ENCODE measurements at places on chromosomes 2 and 18. TPM values are rescaled to one million over a fixed set of nuclear protein-coding genes. Genes with fewer than 3 reads are reported as not detected.

ZNF516 gene
- total RNA-seq: 0.85 TPM

ANKRD53 gene
- total RNA-seq: not detected

GRCh38 chr2:80496775-80497174, 192.2 kb upstream of the LRRTM1 start:
- H3K27me3 ChIP-seq: no peaks in the 10 kb centered on the region
- DNase-seq: no peak
- no peak overlapping the region for H3K4me3 ChIP-seq
- no peak overlapping the region for H3K27ac ChIP-seq
- H3K36me3 ChIP-seq: no peaks in the 10 kb centered on the region

DNA sequence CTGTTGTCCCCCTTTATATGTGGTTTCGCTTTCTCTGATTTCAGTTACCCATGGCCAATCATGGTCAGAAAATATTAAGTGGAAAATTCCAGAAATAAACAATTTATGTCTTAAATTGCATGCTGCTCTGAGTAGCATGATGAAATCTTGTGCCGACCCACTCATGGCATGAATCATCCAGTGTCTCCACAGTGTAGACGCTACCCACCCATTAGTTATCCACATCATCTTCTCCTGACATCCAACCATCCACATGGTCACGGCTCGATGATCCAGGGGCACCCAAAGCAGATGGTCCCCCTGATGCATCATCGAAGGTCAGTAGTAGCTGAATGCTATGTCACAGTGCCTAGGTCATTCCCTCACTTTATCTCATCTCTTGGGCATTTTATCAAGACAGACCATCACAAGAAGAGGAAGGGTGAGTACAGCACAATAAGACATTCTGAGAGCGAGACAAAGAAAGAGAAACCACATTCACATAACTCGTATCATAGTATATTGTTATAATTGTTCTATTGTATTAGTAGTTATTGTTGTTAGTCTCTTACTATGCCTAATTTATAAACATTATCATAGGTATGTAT, 44.1 kb upstream of the ACKR3 start:
- no peak for DNase-seq
- no peaks in the 10 kb centered on the region for H3K4me1 ChIP-seq
- H3K27ac ChIP-seq: no peak overlapping the region
- H3K4me3 ChIP-seq: no peak overlapping the region
- no peaks in the 10 kb centered on the region for H3K36me3 ChIP-seq

Measured in activated CD4-positive, alpha-beta T cell treated with anti-CD3 and anti-CD28 coated beads, Interleukin-2, amount 10 ng/mL, durations not matched to agents 24 days and 14 days (primary cell).